Tibial nerve (tissue), 4 donors: ENCODE measurements at places on chromosomes 1 and 21. TPM values are rescaled to one million over a fixed set of nuclear protein-coding genes. Genes with fewer than 3 reads are reported as not detected.

DNA sequence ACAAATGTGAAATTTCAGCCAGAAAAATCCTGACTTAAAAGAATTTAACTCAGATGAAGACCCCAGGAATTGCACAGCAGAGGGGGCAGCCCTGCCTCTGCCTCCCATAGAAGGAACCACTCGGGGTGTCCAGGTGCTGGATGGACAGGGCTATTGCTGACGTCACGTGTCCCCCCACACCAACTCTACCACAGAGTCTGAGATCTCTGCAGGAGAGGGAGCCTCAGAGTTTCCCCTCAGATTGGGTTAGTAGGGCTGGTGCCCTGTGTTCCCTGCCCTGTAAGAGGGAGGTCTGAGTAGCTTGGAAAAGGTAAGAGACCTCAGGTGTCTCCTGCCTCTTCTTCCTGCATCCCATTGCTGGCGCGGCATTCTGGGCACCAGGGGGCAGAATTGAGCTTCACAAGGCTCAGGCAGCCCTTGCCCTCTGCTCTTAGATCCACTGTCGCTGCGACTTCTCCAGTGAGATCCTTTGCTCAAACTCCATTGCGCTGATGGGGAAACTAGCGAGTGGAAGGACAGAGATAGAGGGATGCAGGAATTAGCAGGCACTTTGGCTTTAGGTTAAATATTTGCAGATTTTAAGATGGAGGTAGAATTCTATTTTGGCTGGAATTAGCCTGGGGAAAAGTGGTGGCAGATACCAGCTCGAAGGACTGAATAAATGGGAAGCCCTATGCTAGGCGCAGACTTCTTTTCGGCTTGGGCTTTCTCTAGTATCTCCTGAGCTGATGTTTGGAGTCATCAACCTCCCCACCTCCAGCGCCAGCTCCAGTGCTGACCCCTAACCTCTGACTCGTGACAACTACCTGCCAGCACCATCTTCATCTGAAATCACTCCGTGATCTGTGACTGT lies 42.8 kb upstream of the DMBX1 start:
- peaks cover 4% of the 10 kb centered on the region for H3K4me1 ChIP-seq
- DNase-seq, result peak; percentile 66
- no peaks in the 10 kb centered on the region for H3K36me3 ChIP-seq
- H3K27me3 ChIP-seq, result no peaks in the 10 kb centered on the region

GRCh38 chr1:64653466-64653865 lies 91.4 kb upstream of the RAVER2 start:
- no peaks in the 10 kb centered on the region for H3K4me1 ChIP-seq
- no peaks in the 10 kb centered on the region for H3K36me3 ChIP-seq
- DNase-seq, result no peak
- H3K27me3 ChIP-seq, result no peaks in the 10 kb centered on the region
- H3K27ac ChIP-seq, result no peak overlapping the region

GRCh38 chr21:44027607-44028286 lies 15.6 kb downstream of the TRAPPC10 start:
- no peak overlapping the region for H3K27ac ChIP-seq
- peaks cover 5% of the 10 kb centered on the region for H3K36me3 ChIP-seq
- no peaks in the 10 kb centered on the region for H3K4me1 ChIP-seq
- H3K27me3 ChIP-seq, result no peaks in the 10 kb centered on the region
- DNase-seq, result no peak

DNA sequence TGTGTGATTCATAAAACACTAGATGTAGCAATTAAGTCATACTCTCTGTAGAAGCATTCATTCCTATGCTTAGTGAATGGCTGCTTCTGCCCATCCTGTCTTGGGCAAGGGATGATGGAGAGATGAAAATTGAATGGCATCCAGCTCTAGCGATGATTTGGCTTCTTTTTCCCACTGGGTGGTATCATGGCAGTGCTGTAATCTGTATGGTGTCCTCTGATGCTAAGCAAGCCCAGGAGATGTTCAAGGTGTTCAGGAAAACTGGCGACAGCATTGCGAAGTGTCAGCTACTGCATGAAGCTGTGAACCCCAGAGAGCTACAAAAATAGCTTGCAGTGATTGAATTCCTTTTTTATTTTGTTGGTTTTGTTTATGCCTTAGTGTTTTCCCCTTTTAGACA lies 48.9 kb upstream of the LEPR start:
- H3K27ac ChIP-seq, result no peak overlapping the region
- no peaks in the 10 kb centered on the region for H3K36me3 ChIP-seq
- no peaks in the 10 kb centered on the region for H3K4me1 ChIP-seq
- H3K4me3 ChIP-seq, result no peak overlapping the region

GRCh38 chr1:36446271-36446670 lies 4.0 kb downstream of the OSCP1 start:
- no peaks in the 10 kb centered on the region for H3K36me3 ChIP-seq
- no peak overlapping the region for H3K27ac ChIP-seq
- no peaks in the 10 kb centered on the region for H3K4me1 ChIP-seq
- H3K4me3 ChIP-seq, result no peak overlapping the region
- no peak for DNase-seq

- H3K4me3 ChIP-seq, result no peak overlapping the region
- no peak for DNase-seq
- no peaks in the 10 kb centered on the region for H3K36me3 ChIP-seq
- no peaks in the 10 kb centered on the region for H3K27me3 ChIP-seq
Observed at GRCh38 chr1:13554798-13555197, 28.8 kb upstream of the PDPN start.

GRCh38 chr1:41192456-41193178 lies 49.5 kb downstream of the SCMH1 start:
- no peak overlapping the region for H3K4me3 ChIP-seq
- H3K27ac ChIP-seq, result no peak overlapping the region
- DNase-seq, result no peak
- H3K4me1 ChIP-seq, result peaks cover 9% of the 10 kb centered on the region
- H3K27me3 ChIP-seq, result no peaks in the 10 kb centered on the region

DNA sequence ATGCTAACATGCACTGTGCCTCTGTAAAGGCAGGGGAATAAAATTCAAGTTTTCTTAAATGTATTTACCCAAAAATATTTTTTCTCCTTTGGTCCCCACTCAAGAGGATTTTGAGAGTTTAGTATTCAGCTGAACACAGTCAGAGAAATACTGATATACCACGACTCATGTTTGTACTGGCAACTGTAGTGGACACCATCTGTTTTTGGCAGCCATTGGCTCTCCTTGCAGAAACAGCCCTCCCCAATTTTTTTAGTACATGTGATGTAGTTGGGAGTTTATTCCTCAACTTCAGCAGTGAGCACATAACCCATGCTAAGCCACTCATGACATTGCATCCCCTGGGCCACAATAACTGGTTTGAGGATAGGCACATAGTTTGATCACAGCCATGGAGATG lies 154.8 kb upstream of the POU3F1 start:
- DNase-seq, result no peak
- no peaks in the 10 kb centered on the region for H3K4me1 ChIP-seq
- H3K4me3 ChIP-seq, result no peak overlapping the region
- H3K36me3 ChIP-seq, result no peaks in the 10 kb centered on the region
- no peak overlapping the region for H3K27ac ChIP-seq
- no peaks in the 10 kb centered on the region for H3K27me3 ChIP-seq

- no peak overlapping the region for H3K4me3 ChIP-seq
- H3K27me3 ChIP-seq, result no peaks in the 10 kb centered on the region
- H3K36me3 ChIP-seq, result no peaks in the 10 kb centered on the region
- H3K27ac ChIP-seq, result no peak overlapping the region
Observed at GRCh38 chr1:50604580-50604979, 181.3 kb upstream of the DMRTA2 start.

DNA sequence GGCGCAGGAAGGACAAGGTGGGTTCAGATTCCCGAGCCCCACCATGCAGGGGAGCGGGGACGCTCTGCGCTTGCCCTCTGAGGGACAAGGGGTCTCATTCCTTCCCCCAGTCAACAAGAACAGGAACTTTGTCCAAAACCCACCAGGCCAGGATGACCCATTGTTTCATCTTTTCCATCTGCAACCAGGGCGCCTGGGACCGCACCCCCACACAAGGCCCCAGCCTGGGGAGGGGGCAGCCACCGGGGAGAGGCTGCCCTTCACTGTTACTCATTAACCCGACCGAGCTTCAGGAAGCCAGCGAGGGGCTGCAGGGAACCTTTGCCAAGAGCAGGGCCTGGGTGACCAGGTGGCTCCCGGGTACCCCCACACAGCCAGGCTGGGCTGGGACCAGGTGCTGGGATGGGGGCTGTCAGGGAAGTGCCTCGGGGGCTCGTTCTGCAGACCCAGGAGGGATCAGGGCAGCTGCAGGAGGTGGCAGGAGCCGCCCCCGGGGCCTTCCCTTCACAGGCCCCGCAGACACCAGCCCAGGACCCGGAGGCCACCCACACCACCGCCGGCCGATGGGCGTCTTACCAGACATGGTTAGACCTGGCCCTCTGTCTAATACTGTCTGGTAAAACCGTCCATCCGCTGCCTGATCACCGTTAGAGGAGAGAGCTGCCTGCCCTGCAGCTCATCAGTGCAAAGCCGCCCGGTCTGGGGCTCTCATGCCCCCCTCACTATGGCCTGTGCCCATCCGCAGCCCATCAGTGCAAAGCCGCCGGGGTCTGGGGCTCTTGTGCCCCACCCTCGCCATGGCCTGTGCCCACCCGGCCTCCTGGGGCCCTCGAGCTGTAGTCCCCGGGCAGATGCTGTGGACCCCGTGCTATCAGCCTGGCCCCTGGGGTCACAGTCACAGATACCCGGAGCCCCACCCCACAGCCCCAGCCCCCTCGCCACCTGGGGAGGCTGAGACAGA lies 4.9 kb upstream of the TTLL10 start:
- H3K27me3 ChIP-seq, result no peaks in the 10 kb centered on the region
- H3K27ac ChIP-seq, result no peak overlapping the region
- no peaks in the 10 kb centered on the region for H3K36me3 ChIP-seq
- DNase-seq, result no peak
- no peaks in the 10 kb centered on the region for H3K4me1 ChIP-seq
- no peak overlapping the region for H3K4me3 ChIP-seq

DNA sequence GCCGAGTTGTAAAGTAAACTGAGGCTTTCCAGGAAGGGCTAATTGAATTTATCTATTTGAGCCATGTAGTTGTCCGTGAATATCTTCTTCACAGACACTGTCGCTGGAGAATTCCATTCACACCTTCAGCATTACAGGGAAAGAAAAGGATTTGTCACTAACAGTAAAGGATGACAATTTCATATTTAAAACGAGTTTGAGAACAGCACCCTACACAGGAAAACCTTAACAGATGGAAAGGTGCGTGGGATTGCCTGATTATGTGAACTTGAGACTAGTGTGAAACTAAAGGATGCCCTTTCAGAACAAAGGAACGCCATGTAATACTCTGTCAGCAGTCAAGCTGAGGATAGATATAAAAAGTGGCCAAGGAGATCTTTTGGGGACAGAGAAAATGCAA lies 492.5 kb upstream of the ADGRL2 start:
- DNase-seq, result no peak
- no peaks in the 10 kb centered on the region for H3K27me3 ChIP-seq
- H3K4me3 ChIP-seq, result no peak overlapping the region
- no peaks in the 10 kb centered on the region for H3K4me1 ChIP-seq

DNA sequence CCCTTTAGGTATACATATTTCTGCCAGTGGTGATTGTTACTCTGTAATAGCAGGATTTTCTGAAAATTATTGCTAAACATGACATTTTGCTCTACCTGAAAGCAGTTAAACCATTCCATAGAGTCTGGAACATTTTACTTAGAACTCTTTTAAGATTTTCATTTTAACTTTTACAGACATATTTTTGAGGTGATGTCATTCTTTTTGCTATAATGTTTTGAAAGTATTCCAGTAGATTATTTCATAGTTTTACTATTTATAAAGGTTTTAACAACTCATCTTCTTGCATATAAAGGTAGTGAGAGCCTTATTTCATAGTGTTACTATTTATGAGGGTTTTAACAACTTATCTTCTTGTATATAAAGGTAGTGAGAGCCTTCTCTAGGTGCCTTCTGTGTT lies 42.9 kb downstream of the PTBP2 start:
- H3K27ac ChIP-seq, result no peak overlapping the region
- DNase-seq, result no peak
- no peaks in the 10 kb centered on the region for H3K27me3 ChIP-seq
- H3K4me1 ChIP-seq, result no peaks in the 10 kb centered on the region
- no peak overlapping the region for H3K4me3 ChIP-seq
- no peaks in the 10 kb centered on the region for H3K36me3 ChIP-seq

DNA sequence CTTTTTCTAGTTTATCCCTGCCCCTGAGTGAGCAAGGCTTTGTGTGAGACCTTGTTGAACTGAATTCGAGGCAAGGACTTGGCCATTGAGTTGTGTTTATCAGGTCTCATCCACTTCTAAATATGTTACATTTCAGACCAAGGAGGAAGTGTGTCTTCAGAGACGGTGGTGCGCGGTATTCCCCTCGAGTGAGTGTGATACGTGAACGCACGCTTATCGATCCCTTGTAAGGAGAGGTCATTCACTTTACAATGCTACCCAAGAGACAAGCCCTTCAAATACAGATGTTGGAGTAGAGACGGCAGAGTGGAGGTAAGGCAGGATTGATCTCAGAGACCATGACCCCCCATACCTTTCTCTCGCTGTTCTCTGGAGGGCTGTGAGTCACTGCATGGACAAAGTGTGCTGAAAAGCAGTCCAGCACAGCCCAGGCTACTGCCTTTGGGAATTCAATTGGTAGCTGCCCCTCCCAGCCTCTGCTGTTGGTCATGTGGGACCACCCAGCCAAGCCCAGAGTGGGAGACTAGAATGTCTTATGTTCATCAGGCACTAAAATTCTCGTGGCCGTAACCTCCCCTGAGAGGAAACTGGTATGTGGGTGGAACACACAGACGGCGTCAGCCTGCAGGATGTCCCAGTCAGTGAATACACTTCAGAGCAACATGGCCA lies 16.3 kb upstream of the MTARC1 start:
- no peaks in the 10 kb centered on the region for H3K4me1 ChIP-seq
- no peaks in the 10 kb centered on the region for H3K27me3 ChIP-seq
- no peak overlapping the region for H3K27ac ChIP-seq
- H3K4me3 ChIP-seq, result no peak overlapping the region
- DNase-seq, result no peak

DNA sequence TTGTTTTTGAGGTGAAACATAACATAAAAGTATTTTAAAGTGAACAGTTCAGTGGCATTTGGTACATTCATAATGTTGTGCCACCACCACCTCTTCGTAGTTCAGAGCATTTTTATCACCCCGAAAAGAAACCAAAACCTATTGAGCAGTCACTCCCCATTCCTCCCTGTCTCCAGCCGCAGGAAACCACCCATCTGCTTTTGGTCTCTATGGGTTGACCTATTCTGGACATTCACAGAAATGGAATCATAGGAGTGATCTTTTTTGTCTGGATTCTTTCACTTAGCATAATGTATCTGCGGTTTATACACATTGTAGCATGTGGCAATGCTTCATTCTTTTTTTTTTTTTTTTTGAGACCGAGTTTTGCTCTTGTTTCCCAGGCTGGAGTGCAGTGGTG lies 141.2 kb downstream of the VPS13D start:
- no peak overlapping the region for H3K4me3 ChIP-seq
- H3K27me3 ChIP-seq, result no peaks in the 10 kb centered on the region
- no peak for DNase-seq
- H3K4me1 ChIP-seq, result peaks cover 33% of the 10 kb centered on the region
- H3K27ac ChIP-seq, result no peak overlapping the region
- H3K36me3 ChIP-seq, result no peaks in the 10 kb centered on the region

The RGS7 gene
- 0.39 TPM for total RNA-seq

The CAMK1G gene
- 0.21 TPM for total RNA-seq

The MX2 gene
- 10.9 TPM for total RNA-seq

The PTPN7 gene
- total RNA-seq, result 9.6 TPM

The GPR25 gene
- not detected for total RNA-seq

The COL6A2 gene
- total RNA-seq, result 777 TPM
